ENCODE measurements at places on chromosomes 7 and 10.

- DNase-seq, result no peak
Measured at GRCh38 chr10:36494371-36494770, 631.0 kb upstream of the ANKRD30A start.

GRCh38 chr10:72260976-72261783 lies 12.5 kb upstream of the DDIT4 start:
- no peak for DNase-seq

- no peak for DNase-seq
Measured at GRCh38 chr7:26369593-26369992, 77.9 kb downstream of the SNX10 start.

- DNase-seq, result no peak
Measured at GRCh38 chr7:45976485-45976856, 55.4 kb upstream of the IGFBP3 start.

GRCh38 chr10:103241262-103242011 lies 4.2 kb upstream of the RPEL1 start:
- DNase-seq, result no peak

- no peak for DNase-seq
Measured at GRCh38 chr7:132446260-132446659, 130.0 kb downstream of the PLXNA4 start.

DNA sequence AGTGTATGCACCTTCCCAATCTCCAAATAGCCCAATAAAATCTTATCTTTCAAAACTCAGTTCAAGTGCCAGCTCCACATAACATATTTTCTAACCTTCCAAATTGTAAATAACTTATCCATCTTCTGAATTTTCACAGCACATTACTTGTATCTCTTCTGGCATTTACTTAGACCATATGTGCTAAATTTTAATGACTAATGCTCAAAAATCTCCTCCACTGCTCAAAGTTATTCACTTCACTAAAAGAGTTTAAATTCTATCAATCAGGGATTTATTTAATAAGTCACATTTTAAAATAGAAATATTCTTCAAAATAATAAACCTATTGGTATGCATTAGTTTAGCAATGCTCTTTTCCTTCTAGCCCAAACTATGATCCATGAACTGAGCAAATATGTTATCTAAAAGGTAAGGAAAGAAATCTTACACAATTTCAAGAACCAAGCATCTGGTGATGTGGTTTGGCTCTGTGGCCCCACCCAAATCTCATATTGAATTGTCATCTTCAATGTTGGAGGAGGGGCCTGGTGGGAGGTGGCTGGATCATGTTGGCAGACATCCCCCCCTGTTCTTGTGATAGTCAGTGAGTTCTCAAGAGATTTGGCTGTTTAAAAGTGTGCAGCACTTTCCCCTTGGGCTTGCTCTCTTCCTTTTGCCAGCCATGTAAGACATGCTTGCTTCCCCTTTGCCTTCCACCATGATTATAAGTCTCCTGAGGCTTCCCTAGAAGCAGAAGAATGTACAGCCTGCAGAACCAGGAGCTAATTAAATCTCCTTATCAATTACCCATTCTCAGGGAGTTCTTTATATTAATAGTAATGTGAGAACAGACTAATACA lies 28.1 kb upstream of the GPR22 start:
- no peak for DNase-seq

- no peak for DNase-seq
Measured at GRCh38 chr10:24850727-24851296, 101.6 kb downstream of the PRTFDC1 start.

GRCh38 chr7:69907720-69908119 lies 309.4 kb downstream of the AUTS2 start:
- DNase-seq, result no peak

DNA sequence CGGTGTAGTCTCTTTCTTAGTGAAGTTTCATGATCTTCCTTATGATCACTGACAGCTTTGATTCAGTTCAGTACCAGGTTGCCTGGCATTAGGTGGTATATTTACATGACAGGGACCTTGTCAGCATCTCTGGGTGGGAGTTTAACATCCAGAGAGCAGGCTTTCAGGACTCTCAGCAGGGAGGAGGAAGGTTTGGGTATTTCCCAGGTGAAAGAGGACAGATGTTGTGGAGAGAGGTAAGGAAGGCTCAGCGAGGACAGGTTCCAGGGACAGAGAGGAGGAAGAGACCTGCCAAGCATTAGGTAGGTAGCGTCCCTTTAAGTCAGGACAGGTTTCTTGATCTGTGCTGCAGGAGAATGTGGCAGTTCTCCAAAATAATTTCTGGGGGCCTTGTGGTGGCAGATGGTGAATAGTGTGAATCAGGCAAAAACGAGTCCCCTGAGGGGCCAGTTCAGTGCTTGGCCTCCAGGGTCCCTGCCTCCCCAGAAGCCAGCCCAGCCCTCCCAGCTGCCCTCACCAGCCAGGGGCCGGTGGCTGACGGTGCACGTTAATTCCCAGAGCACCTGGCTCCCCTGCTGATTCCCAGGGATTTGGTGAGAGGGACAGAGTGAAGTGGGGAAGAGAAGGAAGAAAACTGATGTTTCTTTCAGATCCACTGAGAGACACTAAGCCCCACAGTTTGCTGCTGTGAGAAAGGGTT lies 82.0 kb downstream of the VWC2 start:
- DNase-seq, result no peak

GRCh38 chr7:87330942-87331341 lies 14.5 kb upstream of the CROT start:
- no peak for DNase-seq

DNA sequence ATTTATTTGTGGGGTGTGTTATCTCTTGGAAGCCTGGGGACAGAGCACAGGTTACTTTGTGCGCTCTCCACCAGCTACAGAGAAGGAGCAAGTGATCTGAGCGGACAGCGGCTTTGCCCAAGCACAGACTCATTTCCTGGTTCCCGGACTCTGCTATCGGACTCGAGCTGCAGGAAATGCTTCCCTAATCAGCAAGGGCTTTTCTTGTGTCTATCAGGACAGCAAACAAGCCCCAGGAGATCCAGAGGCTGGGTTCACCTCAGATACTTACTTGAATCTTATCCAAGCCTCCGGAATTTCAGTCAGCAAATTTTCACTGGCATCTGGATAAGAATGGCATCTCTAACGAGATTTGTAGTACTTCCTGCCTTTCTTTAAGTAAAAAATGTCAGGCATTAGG lies 27.8 kb downstream of the MRC1 start:
- no peak for DNase-seq

- no peak for DNase-seq
Measured at GRCh38 chr10:110706690-110707098, 62.6 kb downstream of the RBM20 start.

- no peak for DNase-seq
Measured at GRCh38 chr7:74183142-74183541, 9.0 kb downstream of the EIF4H start.

GRCh38 chr10:100978901-100979195 lies 8.4 kb downstream of the MRPL43 start:
- DNase-seq, result no peak

DNA sequence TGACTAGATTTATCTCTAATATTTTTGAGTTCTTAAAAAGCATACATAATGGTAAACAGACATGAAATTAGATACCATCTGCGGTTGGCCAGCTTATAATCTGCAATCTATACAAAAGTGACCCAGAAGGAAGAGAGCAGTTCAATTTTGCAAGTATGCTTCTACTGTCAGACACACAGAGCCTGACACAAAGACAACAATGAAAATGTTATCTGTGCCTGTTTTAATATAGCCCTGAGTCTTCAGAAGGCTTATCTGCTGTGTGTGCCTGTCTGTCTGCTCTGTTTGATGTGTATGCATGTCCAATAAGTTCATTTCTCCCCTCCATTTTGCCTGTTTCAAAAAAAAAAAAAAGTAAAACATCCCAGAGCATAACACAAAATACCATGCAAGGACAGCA lies 73.3 kb upstream of the FHIP2A start:
- no peak for DNase-seq

DNA sequence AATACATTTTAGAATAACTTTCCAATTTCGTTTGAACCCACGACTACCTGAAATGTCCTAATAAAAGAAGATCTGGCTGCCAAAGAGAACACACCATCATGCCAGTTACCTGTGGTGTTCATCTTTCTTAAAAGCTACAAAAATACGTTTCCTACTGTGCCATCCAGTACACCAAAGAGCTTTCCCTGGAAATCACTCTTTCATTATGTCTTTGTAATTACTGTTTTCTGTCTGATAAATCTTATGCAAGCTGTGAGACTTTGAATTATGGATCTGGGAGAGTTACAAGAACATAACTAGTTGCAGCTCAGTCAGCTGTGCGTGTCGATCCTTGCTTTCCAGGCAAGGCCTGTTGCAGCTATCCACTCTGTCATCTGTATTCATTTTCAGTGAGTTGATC lies 12.5 kb upstream of the POM121L12 start:
- DNase-seq, result no peak

GRCh38 chr10:131695496-131696165 lies 205.2 kb upstream of the PPP2R2D start:
- no peak for DNase-seq

- DNase-seq, result no peak
Measured at GRCh38 chr7:101154693-101155102, 422 bp downstream of the AP1S1 start.

DNA sequence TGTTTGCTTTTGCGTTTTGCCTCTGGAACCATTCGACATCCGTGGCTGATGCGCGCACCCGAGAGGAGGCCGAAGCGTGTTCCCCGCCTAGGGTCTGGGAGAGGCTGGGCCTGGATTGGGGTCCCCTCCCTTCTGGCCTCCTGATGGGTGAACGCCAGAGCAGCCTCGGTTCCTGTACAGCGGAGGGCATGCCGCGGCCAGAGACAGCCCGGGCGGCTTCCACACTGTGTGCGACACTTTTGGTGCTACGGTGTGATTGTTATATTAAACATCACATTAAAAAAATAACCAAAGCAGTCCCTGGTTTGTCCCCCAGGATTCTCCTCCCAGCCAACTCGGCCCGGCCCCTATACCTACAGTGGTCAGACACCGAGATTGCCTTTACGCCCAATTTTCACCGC lies 3.7 kb upstream of the HOXA7 start:
- DNase-seq, result no peak

DNA sequence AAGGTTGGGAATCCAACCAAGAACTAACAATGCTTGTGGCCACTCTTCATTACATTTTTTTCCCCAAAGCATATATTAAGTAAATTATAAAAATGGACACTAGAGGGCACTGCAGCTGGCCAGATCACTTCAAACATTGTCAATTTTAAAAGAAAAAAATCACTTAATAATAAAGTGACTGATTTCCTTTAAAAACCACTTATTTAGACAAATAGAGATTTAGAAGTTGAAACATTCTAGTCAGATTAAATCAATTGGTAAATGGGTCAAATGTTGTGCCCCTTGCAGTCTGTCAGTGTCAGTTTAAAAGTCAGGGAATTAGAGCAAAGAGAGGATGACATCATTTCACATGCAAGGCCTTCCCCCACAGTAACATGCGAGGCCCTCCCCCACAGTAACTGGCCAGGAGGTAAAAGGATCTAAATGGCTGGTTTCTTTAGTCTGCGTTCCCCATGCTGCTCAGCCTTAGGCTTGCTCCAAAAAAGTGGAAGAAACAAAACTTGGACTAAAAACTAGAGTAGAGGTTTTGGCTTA lies 177.9 kb downstream of the SKAP2 start:
- DNase-seq, result no peak

GRCh38 chr10:112517451-112517862 lies 70.4 kb downstream of the VTI1A start:
- no peak for DNase-seq

- no peak for DNase-seq
Measured at GRCh38 chr10:23120001-23120934, 24.9 kb downstream of the MSRB2 start.

DNA sequence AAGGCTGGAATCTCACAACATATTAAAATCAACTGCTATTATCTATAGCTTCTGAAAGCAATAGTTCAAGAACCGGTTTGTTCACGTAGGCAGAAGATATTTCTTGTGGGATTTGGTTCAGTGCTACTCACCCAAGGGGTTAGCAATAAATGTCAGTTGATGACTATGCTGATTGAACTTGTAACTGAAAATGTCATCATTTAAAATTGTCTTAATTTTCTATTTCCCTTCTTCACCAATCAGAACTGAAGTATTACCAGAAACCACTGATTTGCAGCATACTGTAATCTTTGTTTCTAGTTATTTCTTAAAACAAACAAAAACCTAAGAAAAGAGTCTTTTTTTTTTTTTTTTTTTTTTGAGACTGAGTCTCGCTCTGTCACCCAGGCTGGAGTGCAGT lies 46.1 kb downstream of the CPEB3 start:
- no peak for DNase-seq

GRCh38 chr10:78505657-78506056 lies 472.0 kb downstream of the RPS24 start:
- no peak for DNase-seq

GRCh38 chr7:17130281-17131059 lies 168.0 kb upstream of the AHR start:
- peak; percentile 56 for DNase-seq

DNA sequence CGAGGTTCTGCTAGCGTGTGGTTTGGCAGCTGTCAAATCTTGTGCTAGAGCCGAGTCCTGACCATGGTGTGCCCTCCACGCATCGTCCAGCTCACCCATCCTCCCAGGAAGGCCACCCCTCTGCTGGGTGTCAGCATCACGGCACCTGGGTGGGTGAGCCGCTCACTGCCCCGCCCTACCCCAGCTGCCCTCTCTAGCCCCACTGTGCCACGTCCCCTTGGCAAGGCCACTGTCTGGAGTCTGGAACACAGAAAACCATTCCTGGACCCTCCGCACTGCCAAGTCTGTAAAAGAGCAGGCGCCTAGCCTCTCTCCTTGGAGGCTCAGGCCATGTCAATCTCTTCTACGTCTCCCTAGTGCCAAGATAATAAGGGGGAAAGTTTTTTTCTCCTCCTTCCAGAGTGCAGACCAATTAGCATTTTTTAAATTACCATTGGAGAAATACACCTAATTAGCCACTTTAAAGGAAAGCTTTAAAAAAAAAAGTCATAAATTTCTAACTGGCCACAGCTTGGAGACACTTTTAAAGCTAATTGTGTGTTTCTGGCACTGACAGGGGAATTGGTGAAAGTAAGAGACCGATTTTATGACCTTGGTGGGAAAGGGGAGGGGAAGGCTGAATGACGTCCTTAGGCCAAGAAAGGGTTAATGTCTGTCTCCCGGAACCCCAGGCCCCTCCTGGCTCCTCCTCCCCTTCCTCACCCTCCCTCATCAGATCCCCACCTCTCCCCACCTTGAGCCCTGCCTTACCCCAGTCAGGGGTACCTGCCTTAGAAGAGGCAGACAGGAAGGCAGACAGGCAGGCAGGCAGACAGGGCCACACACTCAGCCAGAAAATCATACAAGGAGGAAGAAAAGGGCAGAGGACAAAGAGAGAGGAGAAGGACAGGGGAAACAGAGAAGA lies 151.2 kb downstream of the PLXNA4 start:
- DNase-seq, result no peak

GRCh38 chr10:43311794-43312193 lies 44.9 kb upstream of the RASGEF1A start:
- DNase-seq, result no peak

- no peak for DNase-seq
Measured at GRCh38 chr7:83359108-83359507, 196.4 kb upstream of the PCLO start.

GRCh38 chr7:43143918-43144589 lies 31.6 kb downstream of the HECW1 start:
- DNase-seq, result no peak

GRCh38 chr7:25249772-25250171 lies 21.5 kb upstream of the NPVF start:
- no peak for DNase-seq

- DNase-seq, result no peak
Measured at GRCh38 chr7:103626776-103627175, 180.8 kb upstream of the SLC26A5 start.

GRCh38 chr10:44747593-44748172 lies 163.5 kb upstream of the TMEM72 start:
- DNase-seq, result no peak

All from brain pericyte (primary cell).